ENCODE measurements at places on chromosomes 16 and 17.

- no peak for DNase-seq
Observed at GRCh38 chr16:50778284-50779163, 36.6 kb downstream of the CYLD start.

GRCh38 chr17:31724026-31724425, 135.0 kb downstream of the COPRS start:
- no peak for DNase-seq

DNA sequence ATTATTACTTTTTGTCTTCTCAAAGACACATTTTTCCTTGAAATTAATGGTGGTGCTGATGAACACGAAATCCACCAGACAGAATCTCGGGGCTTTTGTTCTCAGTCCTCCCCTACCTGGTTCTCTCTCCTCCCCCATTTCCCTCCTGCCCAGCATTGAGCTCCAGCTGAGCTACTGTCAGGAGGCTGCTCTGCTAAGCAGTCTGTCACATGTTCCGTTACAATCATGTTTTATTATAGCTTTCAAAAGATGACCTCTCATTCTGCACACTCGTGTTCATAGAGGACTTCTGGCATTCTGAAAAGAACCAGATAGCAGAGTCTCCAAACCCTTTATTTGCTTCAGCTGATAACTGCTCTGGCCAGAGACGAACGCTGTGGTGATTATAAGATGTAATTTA, 732.5 kb upstream of the RBFOX1 start:
- peak; percentile 32 for DNase-seq

- no peak for DNase-seq
Observed at GRCh38 chr16:30132591-30132990, 9.6 kb upstream of the MAPK3 start.

DNA sequence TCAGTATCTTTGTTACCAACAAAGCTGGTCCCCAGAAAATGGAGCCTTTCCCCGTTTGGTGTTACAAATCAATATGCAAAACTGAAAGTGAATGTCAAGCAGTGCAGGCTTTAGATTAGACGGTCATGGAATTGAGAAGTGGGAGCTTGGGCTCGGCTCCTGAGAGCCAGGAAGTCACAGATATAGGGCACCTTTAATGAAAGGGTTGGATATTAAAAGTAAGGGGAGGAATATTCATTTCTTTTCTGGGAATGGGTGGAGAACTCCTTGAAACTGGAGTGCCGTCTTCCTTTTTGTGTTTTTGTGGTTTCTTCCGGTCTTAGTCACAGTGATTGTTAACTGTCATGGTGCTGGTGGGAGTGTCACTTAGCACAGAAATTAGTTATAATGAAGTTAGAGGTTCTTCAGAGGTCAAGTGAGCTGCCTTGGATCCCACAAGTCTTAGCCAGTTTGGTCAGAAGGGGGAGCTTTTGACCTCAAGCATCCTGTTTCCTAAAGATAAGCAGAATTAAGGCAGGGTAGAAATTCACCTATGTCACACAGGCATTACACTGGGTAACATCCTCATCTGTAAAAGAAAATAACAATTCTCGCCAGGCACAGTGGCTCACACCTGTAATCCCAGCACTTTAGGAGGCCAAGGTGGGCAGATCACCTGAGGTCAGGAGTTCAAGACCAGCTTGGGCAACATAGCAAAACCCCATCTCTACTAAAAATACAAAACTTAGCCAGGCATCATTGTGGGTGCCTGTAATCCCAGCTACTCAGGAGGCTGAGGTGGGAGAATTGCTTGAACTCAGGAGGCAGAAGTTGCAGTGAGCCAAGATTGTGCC, 9.6 kb upstream of the EIF1 start:
- no peak for DNase-seq

GRCh38 chr16:22691335-22691734, 122.6 kb upstream of the HS3ST2 start:
- no peak for DNase-seq

GRCh38 chr16:13503960-13504635, 415.9 kb upstream of the ERCC4 start:
- no peak for DNase-seq

DNA sequence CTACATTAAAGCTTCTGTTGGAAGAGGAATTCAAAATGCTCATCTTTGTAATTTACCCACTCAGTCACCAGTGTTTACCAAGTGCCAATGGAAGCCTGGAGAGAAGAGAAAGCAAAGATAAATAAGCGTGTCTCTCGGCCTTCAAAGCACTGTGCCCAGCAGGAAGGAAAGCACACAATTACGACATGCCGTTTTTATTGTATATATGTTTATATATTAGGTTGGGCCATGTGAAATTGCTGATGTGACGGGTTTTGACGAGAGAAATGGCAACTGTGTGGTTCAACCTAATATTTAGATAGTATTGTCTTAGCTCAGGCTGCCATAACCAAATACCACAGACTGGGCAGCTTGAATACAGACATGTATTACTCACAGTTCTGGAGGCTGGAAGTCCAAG, 79.3 kb upstream of the HSBP1 start:
- no peak for DNase-seq

DNA sequence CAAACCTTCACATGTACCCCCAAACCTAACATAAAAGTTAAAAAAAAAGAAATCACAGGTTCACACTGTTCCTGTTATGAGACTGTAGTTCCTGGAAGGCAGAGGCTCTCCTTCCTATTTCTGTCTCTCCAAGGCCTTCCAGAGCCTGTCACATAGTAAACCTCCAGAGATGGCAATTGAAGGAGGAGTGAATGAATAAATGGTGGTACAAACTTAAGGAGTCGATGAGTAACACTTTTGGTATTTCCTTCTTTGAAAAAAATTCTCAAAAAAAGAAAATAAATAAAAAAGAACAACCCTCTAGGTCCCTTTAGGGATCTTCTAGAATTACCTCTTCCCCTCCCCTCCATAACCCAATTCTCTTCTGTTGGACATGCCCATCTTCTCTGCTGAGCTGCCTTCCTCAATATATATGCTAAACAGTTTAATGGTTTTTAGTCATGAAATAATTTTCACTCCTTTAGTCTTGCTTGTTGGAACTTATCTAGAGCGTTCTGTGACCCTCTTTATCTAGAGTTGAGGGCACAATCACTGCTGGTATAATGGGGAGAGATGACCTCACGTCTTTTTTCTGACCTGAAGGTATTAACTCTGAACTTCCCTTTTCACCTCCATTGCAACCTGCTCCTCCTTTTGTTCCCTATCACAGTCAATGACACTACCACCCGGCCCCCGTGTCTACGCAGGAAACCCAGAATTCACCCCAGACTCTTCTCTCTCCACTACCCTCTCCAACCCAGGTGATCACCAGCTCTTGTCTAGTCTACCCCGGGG, 1.7 kb upstream of the TAF15 start:
- DNase-seq, result no peak

DNA sequence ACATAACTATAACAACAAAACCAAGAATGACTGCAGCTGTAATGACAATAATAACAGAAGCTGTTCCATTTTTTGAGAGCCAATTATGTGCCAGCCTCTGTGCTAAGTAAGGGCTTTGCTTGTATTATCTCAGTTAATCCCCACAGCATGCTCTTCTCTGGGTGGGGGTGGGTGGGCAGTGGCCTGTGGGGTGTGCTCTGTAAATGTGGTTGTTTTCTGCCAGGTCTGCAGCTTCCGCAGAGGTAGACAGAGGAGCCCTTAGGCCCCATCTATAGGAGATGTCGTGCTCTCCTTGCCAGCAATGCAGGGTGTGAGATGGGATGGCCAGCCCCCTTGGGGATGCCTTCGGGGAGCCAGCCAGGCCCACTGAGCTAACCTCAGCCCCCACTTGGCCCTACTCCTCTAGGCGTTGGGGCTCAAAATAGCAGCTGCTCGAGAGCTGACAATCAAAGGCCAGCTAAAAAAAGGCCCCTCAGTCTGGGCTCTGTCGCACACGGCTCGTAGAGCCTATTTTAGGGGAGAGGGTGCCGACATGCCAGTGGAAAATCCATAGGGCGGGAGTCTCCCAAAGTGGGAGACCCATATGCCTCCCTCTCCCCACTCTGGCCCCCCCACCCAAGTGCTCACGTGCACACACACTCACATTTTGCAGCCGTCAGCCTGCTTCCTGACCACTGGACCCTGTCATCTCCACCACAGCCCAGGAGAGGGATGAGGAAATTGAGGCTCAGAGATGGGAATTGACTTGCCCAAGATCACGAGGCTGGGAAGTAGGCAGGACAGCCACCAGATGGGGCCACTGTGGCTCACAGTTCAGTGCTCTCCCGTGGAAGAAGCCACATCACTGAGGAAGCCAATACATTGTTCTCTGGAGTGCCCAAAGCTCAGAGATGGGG, 15.8 kb downstream of the CDH16 start:
- DNase-seq, result no peak

DNA sequence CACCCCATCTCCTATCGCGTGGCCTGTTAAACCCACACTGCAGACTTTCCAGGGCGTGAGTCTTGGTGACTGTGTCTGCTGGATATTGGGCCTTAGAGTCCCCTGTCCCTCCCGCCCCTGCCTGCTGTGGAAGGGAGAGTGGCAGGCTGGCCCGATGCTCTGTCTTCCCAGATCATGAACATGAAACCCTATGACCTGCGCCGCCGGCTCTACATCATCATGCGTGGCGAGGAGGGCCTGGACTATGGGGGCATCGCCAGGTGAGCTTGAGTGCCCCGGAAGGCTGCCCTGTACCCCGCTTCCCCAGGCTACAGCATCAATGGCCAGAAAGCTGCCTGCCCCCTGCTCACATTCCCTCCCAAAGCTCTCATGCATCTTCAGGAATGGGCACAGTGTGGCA, 19.5 kb upstream of the CLEC18A start:
- no peak for DNase-seq

GRCh38 chr16:50011707-50012106, 13.3 kb upstream of the CNEP1R1 start:
- DNase-seq, result no peak

DNA sequence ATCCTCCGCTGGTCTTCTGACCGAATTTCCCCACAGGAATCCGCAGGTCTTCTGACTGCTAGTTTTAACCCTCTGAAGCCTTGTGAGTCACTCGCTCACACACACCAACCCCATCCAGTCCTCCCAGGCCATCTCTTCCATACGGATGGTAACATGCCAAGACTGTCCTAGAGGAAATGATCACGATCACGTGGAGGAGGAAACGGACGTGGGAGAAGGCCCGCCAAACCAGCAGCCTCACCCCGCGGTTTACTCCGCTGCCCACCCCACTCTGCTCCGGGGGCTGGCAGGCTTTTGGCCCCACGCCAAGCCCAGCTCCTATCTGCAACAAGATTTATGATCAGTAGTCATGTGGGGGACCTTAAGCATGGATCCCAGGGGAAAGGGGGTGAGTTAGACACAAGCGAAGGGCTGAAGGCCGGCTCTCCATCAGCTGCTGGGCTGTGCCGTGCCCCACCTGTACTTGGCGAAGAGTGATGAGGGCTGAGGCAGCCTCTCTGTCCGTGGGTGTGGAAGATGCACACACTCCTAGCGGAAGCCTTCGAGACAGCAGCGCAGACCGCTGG, 1.5 kb upstream of the FAAP100 start:
- DNase-seq, result no peak

- DNase-seq, result no peak
Observed at GRCh38 chr16:85631230-85631629, 18.1 kb downstream of the GSE1 start.

DNA sequence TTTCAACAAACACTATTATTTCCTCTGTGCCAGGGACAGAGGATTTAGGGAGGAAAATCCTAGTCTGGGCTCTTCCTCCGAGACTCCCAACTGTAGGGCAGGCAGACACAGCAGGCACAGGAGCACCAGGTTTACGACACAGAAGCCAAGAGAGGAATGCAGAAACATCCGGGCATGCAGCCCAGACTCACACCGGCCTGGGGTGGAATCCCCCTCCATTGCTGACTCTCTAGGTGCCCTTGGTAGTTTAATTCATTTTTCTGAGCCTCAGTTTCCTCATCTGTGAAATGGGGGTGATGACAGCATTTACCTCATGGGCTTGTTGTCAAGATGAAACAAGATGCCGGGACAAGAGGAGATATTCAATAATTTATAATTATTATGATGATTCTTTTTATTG, 14.9 kb downstream of the CA4 start:
- DNase-seq, result no peak

DNA sequence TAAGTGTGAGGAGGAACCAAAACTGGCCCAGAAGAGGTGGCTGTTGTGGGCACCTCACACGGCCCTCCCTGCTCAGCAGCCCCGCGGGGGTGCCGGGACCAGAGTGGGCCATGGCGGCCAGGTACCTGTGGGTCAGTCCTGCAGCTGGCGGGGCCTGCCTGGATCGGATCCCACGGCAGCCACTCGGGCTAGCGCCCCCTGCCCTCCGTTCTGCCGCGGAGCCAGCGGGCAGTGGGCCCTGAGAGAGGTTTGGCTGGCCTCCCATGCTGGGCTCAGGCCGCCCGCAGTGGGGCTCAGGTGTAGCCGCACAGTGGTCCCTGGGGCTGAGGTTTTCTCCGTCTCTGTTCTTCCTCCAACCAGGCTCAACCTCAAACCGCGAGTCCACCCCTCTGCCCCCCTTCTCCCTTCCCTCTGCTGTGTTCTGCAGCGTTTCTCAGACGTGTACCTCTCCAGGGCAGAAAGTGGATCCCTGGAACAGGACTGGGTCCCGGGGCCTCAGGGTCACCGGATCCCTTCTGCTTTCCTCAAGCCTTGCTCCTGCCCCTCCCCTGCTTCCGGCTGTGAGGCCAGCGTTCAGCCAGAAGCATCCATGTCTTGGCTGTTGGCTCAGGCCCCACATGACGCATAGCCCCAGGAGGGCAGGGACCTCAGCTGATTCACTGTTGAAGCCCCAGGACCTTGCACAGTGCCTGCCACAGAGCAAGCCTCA, 28.6 kb upstream of the ITGA3 start:
- no peak for DNase-seq

- no peak for DNase-seq
Observed at GRCh38 chr17:76166906-76167305, 25.9 kb upstream of the FOXJ1 start.

DNA sequence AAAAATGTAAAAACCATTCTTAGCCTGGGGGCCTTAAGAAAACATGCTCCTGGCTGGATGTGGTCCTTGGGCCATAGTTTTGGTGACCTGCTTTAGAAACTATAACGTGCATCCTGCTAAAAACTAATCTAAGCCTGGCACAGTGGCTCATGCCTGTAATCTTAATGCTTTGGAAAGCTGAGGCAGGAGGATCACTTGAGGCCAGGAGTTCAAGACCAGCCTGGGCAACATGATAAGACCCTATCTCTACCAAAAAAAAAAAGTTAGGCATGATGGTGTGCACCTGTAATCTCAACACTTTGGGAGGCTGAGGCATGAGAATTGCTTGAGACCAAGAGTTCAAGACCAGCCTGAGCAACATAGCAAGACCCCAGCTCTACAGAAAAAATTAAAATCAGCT, 183.8 kb upstream of the CHMP6 start:
- no peak for DNase-seq

GRCh38 chr17:31225831-31226230, 71.2 kb downstream of the OMG start:
- no peak for DNase-seq

- DNase-seq, result no peak
Observed at GRCh38 chr16:25501530-25502255, 190.1 kb upstream of the HS3ST4 start.

- DNase-seq, result no peak
Observed at GRCh38 chr17:38532451-38532850, 73.3 kb downstream of the SRCIN1 start.

DNA sequence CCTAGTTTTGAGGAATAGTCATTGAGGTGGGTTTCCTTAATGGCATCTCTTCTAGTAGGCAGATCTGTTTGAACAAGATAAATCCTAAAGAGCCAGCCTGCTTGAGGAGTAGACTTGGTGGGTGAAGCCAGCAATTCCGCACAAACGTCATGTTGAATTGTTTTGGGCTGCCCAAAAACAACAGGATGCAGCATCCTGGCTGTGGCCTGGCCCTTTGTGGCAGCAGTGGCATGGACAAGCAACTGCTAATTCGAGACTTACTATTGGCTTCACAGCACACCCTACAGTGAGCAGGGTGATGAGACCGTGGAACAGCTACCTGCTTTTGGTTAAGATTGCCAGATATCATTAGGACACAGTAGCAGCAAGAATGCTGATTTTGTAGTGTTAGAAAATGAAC, 9.3 kb upstream of the VPS4A start:
- DNase-seq, result no peak

All from cerebellar nuclear complex (tissue), 1 donor.